ENCODE measurements at places on chromosomes 4 and X. TPM values are rescaled to one million over a fixed set of nuclear protein-coding genes. Genes with fewer than 3 reads are reported as not detected.

DNA sequence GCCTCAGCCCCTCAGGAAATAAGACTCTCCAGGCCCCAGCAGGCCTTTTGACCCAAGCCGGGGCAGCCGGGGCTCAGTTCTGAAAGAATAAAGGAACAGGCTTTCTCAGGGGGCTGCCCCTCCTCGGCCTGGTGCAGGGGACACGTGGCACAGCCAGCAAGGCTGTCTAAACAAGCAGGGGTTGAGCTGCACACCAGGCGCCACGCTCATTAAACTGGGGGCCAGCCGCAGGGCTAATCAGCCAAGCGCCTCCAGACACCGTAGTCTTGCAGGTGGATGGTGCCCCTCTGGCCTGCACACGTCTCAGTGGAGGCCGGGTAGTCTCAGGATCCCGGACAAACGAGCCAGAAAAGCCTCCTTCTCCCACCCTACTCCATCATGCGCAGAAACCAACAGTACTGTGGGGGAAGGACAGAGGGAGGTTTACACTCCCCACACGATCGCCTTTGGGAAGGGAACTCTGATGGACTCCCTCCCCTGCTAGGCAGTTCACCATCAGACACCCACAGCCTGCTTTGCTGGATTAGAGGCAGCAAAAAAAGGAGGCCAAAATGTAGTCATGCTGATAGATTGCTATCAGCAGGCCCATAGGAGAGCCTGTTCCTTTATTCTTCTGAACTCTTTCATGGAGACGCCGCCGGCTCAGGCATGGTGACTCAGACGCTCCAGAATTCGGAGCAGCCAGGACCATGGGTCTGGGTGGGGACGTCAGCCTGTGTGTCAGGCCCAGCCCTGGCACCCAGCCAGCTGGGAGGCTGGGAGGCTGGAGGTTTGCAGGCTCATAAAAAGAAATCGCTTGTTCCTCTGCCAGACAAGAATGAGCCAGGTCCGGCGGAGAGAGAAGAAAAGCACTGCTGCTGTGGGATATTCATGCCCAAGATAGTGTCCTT is 342.4 kb downstream of the BCOR start:
- no peaks in the 10 kb centered on the region for H3K36me3 ChIP-seq
- H3K27me3 ChIP-seq: no peaks in the 10 kb centered on the region
- peaks cover 47% of the 10 kb centered on the region for H3K4me1 ChIP-seq

ATP2B3 gene
- total RNA-seq: 0.46 TPM

DNA sequence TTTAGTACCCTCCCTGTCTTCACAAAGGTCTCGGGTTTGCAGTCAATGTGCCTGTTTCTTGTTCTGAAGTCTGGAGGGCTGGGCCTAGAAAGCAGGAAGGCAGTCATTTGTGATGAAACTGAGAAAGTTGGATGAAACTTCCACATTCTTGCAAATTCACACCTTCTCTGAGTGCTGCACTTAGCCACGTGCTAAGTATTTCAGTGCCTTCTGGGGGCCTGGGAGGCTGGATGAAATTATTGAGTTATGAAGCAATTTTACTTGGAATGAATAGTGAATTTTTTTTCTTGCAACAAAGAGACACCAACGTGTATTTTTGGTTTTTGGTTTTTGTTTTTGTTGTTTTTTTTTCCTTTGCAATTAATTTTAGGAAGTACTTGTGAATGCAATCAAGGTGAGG is 71.2 kb downstream of the MSX1 start:
- H3K36me3 ChIP-seq: no peaks in the 10 kb centered on the region
- H3K4me1 ChIP-seq: no peaks in the 10 kb centered on the region
- DNase-seq: no peak

DNA sequence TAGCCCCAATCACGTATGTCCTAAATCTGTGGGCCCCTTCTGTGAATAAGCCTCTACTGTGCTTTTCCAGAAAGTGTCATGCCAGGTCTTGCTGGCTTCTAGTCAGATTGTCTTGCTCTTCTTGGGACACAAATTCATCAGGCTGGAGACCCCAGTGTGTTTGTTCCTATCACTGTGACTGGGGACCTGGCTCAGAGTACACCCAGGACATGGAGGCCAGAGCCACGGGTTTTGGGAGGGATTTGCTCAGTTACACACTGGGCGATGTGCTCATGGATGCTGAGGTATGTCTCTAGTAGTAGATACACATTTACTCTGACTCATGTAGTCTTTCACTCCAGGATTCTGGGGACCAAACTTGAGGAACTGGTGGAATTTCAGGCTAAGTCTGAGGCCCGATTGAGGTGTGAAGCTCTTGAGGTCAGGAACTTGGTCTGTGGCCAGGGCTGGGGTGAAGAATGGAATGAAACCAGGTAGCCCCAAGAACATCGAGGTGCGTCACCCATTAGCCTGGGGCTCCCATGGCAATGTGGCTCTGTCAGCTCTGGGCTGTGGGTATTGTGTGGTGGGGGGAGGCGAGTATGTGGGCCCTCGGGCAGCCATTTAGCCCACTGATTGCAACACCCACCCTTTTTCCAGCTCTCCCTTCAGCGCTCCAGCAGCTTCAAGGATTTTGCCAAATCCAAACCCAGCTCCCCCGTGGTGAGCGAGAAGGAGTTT is 7.7 kb downstream of the SASH3 start:
- no peak overlapping the region for H3K27ac ChIP-seq
- H3K27me3 ChIP-seq: no peaks in the 10 kb centered on the region
- no peak for DNase-seq
- no peaks in the 10 kb centered on the region for H3K36me3 ChIP-seq

DNA sequence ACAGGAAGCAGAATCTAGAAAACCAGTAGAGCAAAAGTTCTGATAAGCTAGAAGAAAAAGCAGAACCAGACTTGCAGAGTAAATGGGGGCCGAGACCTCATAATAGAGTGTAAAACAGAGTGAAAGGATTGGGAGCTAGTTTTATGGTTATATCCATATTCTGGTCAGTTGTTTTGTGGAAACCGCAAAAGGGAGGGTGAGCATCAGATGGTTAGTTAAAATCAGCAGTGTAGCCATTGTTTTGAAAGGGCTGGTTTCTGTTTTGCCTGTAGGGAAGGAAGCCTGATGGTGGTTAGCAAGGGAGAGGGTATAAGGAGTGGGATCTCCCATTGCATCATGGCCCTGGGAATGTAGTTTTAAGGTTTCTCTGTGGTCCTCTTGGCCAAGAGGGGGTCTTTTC is 17.2 kb upstream of the CCNI start:
- no peak overlapping the region for H3K4me3 ChIP-seq
- no peaks in the 10 kb centered on the region for H3K36me3 ChIP-seq
- peak overlapping the region; percentile 40 for H3K27ac ChIP-seq
- no peaks in the 10 kb centered on the region for H3K27me3 ChIP-seq
- peak; percentile 57 for DNase-seq

DNA sequence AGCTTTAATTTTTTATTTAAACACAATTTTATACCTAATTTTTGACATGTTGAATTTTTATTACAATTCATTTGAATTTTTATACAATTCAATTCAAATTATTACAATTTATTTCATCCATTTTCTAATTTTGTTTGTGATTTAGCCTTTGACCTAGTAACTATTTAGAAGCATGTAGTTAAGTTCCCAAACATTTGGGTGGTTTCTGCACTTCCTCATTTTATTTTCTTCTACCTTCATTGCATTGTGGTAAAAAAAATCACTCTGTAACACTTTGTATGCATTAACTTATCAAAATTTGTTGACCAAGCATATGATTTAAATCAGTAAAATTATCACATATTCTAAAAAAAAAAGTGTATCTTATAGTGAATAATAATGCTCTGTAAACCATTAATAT is 928.9 kb downstream of the ARAP2 start:
- DNase-seq: no peak
- H3K27me3 ChIP-seq: no peaks in the 10 kb centered on the region
- no peaks in the 10 kb centered on the region for H3K4me1 ChIP-seq
- H3K36me3 ChIP-seq: no peaks in the 10 kb centered on the region
- no peak overlapping the region for H3K4me3 ChIP-seq

DNA sequence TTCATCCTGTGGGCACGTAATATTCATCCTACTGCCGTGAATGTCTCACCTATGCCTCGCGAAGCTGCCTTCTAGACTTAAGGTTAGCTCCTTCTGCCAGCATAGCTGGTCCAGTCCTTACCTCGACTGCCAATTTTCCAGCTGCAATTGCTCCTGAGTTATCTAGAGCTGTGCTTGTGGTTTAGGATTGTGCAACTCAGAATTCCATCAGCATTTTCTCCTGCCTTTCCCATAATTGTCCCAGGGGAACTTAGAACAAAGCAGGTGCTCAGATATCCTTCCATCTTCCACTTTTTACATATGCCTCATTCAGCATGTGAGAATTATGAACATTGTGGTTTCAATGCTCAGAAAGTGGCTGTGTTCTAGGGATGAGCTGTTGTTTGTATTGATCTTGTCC is 131.4 kb upstream of the ADGRL3 start:
- H3K4me1 ChIP-seq: no peaks in the 10 kb centered on the region
- H3K36me3 ChIP-seq: no peaks in the 10 kb centered on the region
- peak; percentile 62 for DNase-seq
- H3K27me3 ChIP-seq: no peaks in the 10 kb centered on the region
- no peak overlapping the region for H3K4me3 ChIP-seq

DNA sequence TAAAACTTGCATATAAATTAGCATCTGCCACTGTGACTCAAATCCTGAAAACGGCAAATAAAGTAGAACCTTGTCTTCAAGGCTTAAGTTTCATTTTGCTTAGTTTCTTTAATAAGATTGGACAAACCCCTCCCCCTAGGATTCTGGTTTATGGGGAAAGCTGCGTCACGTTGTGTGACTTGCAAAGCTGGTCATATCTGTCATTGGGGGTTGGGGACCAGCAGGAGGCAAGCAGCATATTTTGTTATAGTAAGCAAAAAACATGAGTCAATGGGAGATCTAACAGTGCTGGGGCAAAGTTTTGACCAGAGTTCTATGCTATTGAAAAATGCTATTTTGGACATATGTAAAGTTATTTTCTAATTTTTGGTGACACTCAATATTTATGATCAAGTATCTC is 407.3 kb downstream of the PCDH18 start:
- peak; percentile 30 for DNase-seq
- H3K27me3 ChIP-seq: no peaks in the 10 kb centered on the region
- no peaks in the 10 kb centered on the region for H3K36me3 ChIP-seq
- peak overlapping the region; percentile 44 for H3K27ac ChIP-seq
- peak overlapping the region; percentile 49 for H3K4me3 ChIP-seq

- no peak for DNase-seq
- H3K27me3 ChIP-seq: no peaks in the 10 kb centered on the region
- H3K4me1 ChIP-seq: peaks cover 13% of the 10 kb centered on the region
- no peaks in the 10 kb centered on the region for H3K36me3 ChIP-seq
These were observed 26.2 kb downstream of the TMSB4X start for GRCh38 chrX:13001097-13001496.

GRCh38 chrX:2497961-2498780 is 2.6 kb downstream of the DHRSX start:
- no peaks in the 10 kb centered on the region for H3K27me3 ChIP-seq
- DNase-seq: peak; percentile 81
- peak overlapping the region; percentile 78 for H3K4me3 ChIP-seq
- peak overlapping the region; percentile 80 for H3K27ac ChIP-seq
- no peaks in the 10 kb centered on the region for H3K36me3 ChIP-seq
- H3K4me1 ChIP-seq: peaks cover 23% of the 10 kb centered on the region

GRCh38 chr4:35933901-35934300 is 310.4 kb downstream of the ARAP2 start:
- DNase-seq: no peak
- no peak overlapping the region for H3K4me3 ChIP-seq
- H3K36me3 ChIP-seq: no peaks in the 10 kb centered on the region
- no peaks in the 10 kb centered on the region for H3K27me3 ChIP-seq

DNA sequence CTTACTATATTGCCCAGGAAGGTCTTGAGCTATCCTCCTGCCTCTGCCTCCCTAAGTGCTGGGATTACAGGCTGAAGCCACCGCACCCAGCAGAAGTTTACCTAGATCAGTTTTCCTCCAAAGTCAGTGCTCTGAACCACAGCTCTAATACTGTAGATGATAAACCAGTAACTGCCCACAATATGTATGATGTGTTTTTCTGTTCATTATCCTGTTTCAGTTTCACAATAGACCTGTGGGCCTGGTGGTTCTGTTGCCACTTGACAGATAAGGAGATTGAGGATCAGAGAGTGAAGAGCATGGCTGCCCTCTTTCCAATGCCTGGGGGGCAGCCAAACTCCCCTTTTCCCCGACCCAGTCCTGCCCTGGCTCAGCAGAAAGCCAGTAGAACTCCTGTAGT is 87.0 kb downstream of the EFNB1 start:
- no peaks in the 10 kb centered on the region for H3K4me1 ChIP-seq
- no peaks in the 10 kb centered on the region for H3K27me3 ChIP-seq
- H3K27ac ChIP-seq: no peak overlapping the region
- no peaks in the 10 kb centered on the region for H3K36me3 ChIP-seq

GRCh38 chrX:42803320-42803719 is 25.4 kb upstream of the PPP1R2C start:
- no peaks in the 10 kb centered on the region for H3K36me3 ChIP-seq
- peak; percentile 66 for DNase-seq
- H3K27me3 ChIP-seq: no peaks in the 10 kb centered on the region
- H3K4me3 ChIP-seq: no peak overlapping the region

- H3K36me3 ChIP-seq: peaks cover 29% of the 10 kb centered on the region
- H3K27me3 ChIP-seq: no peaks in the 10 kb centered on the region
- no peaks in the 10 kb centered on the region for H3K4me1 ChIP-seq
- DNase-seq: no peak
- no peak overlapping the region for H3K4me3 ChIP-seq
- no peak overlapping the region for H3K27ac ChIP-seq
These were observed 13.6 kb downstream of the DHX15 start for GRCh38 chr4:24570574-24571236.

GRCh38 chrX:31847773-31848172 is 775.9 kb upstream of the FTHL17 start:
- H3K4me3 ChIP-seq: no peak overlapping the region
- DNase-seq: no peak
- no peaks in the 10 kb centered on the region for H3K36me3 ChIP-seq
- no peaks in the 10 kb centered on the region for H3K4me1 ChIP-seq
- no peaks in the 10 kb centered on the region for H3K27me3 ChIP-seq
- H3K27ac ChIP-seq: no peak overlapping the region

SYP gene
- 1.9 TPM for total RNA-seq

GRCh38 chr4:1466034-1466862 is 60.0 kb upstream of the NKX1-1 start:
- H3K4me1 ChIP-seq: no peaks in the 10 kb centered on the region
- peaks cover 11% of the 10 kb centered on the region for H3K27me3 ChIP-seq
- DNase-seq: no peak
- no peak overlapping the region for H3K27ac ChIP-seq

DNA sequence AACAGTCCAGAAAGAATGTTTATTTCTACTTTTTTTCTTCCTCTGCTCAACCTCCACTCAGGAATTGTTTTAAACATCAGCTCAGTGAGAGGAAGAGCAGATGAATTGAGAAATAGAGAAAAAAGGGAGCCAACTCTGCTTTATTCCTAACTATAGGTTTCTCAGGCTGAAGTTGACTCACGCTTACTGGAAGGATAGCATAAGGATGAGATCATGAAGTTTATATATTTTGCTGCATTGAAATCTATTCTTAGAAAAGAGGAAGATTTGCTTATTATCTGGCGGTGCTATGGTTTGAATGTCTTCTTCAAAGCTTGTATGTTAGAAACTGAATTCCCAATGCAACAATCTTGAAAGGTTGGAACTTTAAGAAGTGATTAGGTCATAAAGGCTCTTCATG is 1673.4 kb upstream of the PCDH7 start:
- peak; percentile 37 for DNase-seq
- H3K27ac ChIP-seq: peak overlapping the region; percentile 78
- H3K36me3 ChIP-seq: no peaks in the 10 kb centered on the region
- H3K27me3 ChIP-seq: no peaks in the 10 kb centered on the region
- H3K4me3 ChIP-seq: no peak overlapping the region
